Purkinje cell (primary cell): ENCODE measurements at places on chromosomes 1 and 21. TPM values are rescaled to one million over a fixed set of nuclear protein-coding genes. Genes with fewer than 3 reads are reported as not detected.

NDUFS5 gene
- 1,678 and 2,162 TPM in 2 replicates for polyA plus RNA-seq

ADAMTS5 gene
- 0.15 and 1.0 TPM in 2 replicates for polyA plus RNA-seq

CHODL gene
- 3.4 and 4.4 TPM in 2 replicates for polyA plus RNA-seq

RORC gene
- not detected in 2 replicates for polyA plus RNA-seq

GSTM1 gene
- 17.9 and 26.0 TPM in 2 replicates for polyA plus RNA-seq

APOBEC4 gene
- 0.32 TPM in 1 of 2 replicates, not detected in the other for polyA plus RNA-seq

AMY2B gene
- 6.7 and 21.5 TPM in 2 replicates for polyA plus RNA-seq

DIO1 gene
- not detected in 2 replicates for polyA plus RNA-seq

TMEM183A gene
- 12.0 and 13.0 TPM in 2 replicates for polyA plus RNA-seq

AMY1B gene
- polyA plus RNA-seq = not detected in 2 replicates

SERTAD4 gene
- polyA plus RNA-seq = 1.9 and 2.0 TPM in 2 replicates

CSF3R gene
- polyA plus RNA-seq = not detected in 2 replicates

OR10Z1 gene
- not detected in 2 replicates for polyA plus RNA-seq

SYT6 gene
- polyA plus RNA-seq = 0.48 TPM in 1 of 2 replicates, not detected in the other

PGLYRP3 gene
- not detected in 2 replicates for polyA plus RNA-seq

HUNK gene
- polyA plus RNA-seq = 22.5 and 27.2 TPM in 2 replicates

NR0B2 gene
- polyA plus RNA-seq = not detected in 2 replicates

RC3H1 gene
- 8.2 and 8.8 TPM in 2 replicates for polyA plus RNA-seq

ZC3H11A gene
- 33.2 and 39.9 TPM in 2 replicates for polyA plus RNA-seq
